Chondrocyte (in vitro differentiated cells): ENCODE measurements at places on chromosomes 7 and 10. TPM values are rescaled to one million over a fixed set of nuclear protein-coding genes. Genes with fewer than 3 reads are reported as not detected.

DNA sequence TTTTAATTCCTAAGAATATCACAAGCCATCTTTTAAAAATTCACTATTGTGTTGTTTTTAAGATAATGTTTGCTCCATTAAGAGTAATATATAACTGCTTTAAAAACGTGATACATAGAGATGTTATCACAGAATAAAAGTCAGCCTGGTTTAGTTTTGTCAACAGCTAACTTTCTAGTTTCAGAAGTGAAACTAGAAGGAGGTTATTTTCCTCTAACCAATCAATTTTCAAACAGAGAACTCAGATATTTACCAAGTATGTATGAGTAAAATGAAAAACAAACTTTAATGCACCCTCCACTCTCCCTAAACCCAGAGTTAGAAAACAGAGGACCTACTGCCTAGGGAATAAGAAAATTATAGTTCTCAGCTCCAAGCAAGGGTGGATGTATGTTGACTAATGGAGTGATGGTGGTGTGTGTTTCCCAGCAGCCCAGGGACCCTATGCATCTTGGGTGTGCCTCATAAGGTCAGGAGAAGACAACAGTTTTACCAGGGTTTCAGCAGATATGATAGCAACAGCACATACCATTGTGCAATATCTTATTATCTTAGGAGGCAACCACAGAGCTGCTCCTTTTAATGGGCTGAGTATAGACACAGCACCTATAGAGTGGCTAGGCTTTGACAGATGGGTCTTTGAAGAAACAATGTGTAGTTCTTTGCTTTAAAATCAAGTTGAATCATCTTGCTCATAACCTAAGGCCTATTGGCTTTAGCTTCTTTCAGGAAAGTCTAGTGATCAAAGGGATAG is 58.4 kb downstream of the PTPRZ1 start:
- no peak for DNase-seq
- H3K36me3 ChIP-seq, result no peaks in the 10 kb centered on the region
- no peak overlapping the region for H3K27ac ChIP-seq

DNA sequence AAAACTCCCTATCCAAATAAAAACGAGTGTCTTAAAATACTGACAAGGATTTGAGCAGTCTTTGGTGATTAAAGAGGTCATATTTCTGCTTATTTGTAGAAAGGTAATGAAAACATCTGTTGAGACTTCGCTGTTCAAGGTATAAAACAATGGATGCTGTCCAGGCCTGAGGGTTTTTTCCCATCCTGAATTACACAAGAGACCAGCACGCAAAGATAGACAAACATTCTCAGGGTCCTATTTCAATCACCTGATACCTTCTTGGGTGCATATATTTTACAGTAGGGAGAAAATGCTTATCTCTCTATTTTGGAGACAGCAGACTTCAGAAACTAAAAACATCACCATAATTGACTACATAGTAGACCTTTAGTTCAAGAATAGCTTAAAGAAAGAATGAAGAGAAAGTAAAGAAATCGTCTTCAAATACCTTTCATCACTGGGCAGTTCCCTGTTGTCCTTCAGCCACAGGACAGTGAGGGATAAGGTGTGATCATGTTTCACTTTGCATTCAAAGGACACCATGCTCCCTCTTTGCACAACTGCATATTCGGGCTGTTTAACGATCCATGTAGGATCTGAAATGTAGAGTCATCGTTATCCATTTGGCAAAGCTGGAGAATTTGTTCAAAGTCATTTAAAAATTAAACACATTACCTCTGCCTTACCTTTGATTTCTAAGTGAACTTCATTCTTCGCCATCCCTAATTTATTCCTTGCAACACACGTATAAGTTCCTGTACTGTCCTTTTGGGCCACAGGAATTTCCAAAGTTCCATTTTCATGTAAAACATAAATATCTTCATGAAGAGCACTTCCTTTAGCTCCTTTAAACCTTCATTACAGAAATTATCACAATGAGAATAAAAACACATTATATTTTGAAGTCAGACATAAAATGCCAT is 63.7 kb upstream of the LAMB4 start:
- H3K27ac ChIP-seq, result no peak overlapping the region
- no peaks in the 10 kb centered on the region for H3K27me3 ChIP-seq
- H3K4me1 ChIP-seq, result peaks cover 5% of the 10 kb centered on the region
- H3K4me3 ChIP-seq, result no peak overlapping the region

DNA sequence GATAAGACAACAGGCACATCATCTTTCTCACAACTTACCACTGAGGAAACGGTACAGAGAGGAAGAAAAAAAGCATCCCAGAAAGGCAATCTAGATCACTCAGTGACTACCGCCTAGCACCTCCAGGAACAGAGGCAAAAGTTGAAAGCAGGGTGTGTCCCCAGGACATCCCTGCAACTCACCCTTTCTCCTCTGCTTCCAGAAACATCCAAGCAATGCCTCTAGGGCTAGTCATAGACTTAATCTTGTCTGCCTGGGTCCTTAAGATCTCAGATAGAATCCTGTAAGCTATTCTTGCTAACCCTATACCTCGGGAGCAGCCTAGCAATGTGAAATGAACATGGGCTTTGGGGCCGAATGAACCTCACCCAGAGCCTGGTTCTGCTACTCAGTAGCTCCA is 18.8 kb upstream of the PDCD4 start:
- no peaks in the 10 kb centered on the region for H3K27me3 ChIP-seq
- peaks cover 9% of the 10 kb centered on the region for H3K4me1 ChIP-seq
- no peaks in the 10 kb centered on the region for H3K36me3 ChIP-seq
- no peak for DNase-seq
- H3K27ac ChIP-seq, result no peak overlapping the region

DNA sequence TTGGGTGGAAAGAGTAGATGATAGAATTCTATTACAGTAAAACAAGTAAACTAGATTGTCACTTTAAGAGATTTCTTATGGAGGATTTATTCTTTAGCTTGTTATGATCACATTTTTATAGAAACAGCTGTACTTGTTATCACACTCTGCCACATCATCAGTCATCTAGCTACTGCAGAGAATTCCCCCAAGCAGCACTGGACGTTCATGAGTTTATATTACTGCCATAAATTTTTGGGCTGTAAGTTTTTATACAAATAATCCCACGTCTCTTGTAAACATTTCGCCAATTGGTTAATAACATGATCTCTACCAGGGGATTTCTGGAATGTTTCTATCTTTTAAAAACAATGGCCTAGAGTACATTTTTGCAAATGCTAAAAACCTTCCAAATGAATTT is 238.8 kb downstream of the POLR1F start:
- no peak for DNase-seq
- H3K36me3 ChIP-seq, result no peaks in the 10 kb centered on the region
- peaks cover 7% of the 10 kb centered on the region for H3K4me1 ChIP-seq
- H3K27me3 ChIP-seq, result no peaks in the 10 kb centered on the region
- H3K27ac ChIP-seq, result no peak overlapping the region

GRCh38 chr10:88389456-88389855 is 193.7 kb downstream of the RNLS start:
- no peak overlapping the region for H3K4me3 ChIP-seq
- no peak for DNase-seq
- H3K36me3 ChIP-seq, result no peaks in the 10 kb centered on the region
- H3K4me1 ChIP-seq, result no peaks in the 10 kb centered on the region
- no peaks in the 10 kb centered on the region for H3K27me3 ChIP-seq

GRCh38 chr7:2295936-2296620 is 18.2 kb downstream of the SNX8 start:
- no peak overlapping the region for H3K4me3 ChIP-seq
- H3K36me3 ChIP-seq, result no peaks in the 10 kb centered on the region
- no peak for DNase-seq
- H3K4me1 ChIP-seq, result peaks cover 27% of the 10 kb centered on the region

GRCh38 chr7:55020466-55020871 is 1.7 kb downstream of the EGFR start:
- no peak overlapping the region for H3K27ac ChIP-seq
- no peak for DNase-seq
- H3K4me1 ChIP-seq, result peaks cover 44% of the 10 kb centered on the region
- peak overlapping the region; percentile 70 for H3K4me3 ChIP-seq
- peaks cover 2% of the 10 kb centered on the region for H3K36me3 ChIP-seq

- peak overlapping the region; percentile 66 for H3K4me3 ChIP-seq
- no peaks in the 10 kb centered on the region for H3K27me3 ChIP-seq
- H3K36me3 ChIP-seq, result no peaks in the 10 kb centered on the region
These were observed 79.0 kb upstream of the PLXNA4 start for GRCh38 chr7:132655131-132655727.

DNA sequence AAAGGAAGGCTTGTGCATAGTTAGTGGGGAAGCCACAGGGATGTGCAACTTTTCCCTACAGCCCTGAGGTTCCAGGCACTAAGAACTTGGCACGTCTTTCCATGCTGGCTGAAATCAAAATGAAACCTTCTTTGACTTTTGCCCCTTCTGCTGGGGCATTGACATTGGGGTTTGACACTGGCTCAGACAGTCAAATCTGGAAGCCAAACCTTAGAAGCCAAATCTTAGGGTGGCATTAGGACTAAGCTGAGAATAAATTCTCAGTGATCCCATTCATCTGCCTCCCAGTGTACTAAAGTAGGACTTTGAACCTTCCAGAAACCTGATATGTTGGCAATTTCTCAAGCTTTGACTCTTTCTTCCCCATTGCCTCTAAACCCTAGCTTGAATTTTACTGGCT is 31.3 kb upstream of the INSYN2A start:
- DNase-seq, result no peak
- H3K27ac ChIP-seq, result no peak overlapping the region
- peaks cover 3% of the 10 kb centered on the region for H3K36me3 ChIP-seq
- no peaks in the 10 kb centered on the region for H3K4me1 ChIP-seq

- H3K36me3 ChIP-seq, result peaks cover 2% of the 10 kb centered on the region
- peaks cover 11% of the 10 kb centered on the region for H3K27me3 ChIP-seq
- peaks cover 10% of the 10 kb centered on the region for H3K4me1 ChIP-seq
- H3K4me3 ChIP-seq, result no peak overlapping the region
- no peak overlapping the region for H3K27ac ChIP-seq
These were observed 152.6 kb downstream of the SLC16A9 start for GRCh38 chr10:59557052-59557451.

DNA sequence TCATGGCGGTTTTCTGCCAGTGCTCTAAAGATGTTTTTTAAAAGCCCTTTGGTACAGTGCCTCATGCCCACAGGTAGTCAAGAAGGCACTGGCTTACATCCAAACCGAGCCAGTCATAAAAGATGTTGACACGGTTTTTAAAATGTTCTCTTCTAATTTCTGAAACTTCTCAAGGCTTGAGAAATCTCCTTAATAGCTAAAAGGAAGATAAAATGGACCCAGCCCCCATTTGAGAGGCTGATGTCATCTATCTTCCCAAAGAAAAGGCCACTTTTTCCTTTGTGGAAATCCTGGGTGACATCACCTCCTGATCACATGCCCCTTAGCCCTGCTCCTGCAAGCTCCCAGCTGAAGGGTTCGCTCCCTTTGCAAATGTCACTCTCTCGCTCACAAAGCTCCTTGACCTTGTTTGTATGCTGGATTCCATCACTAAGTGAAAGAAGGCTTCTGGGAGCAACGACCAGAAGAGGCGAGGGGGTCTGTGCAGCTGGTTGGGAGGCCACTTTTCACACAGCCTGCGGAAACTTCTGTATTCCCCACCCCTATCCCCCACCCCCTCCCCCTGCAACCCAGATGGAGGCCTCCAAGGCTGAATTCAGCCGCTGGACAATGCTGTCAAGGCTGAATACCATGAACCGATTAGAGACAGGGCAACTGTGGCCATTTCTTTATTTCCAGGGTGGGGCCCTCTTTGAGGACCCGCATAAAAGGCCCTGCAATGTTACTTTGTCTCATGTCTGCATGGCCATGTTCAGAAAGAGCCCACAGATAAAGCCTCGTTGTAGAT is 122.8 kb downstream of the CUBN start:
- no peak overlapping the region for H3K4me3 ChIP-seq
- H3K27ac ChIP-seq, result peak overlapping the region; percentile 57
- H3K4me1 ChIP-seq, result peaks cover 67% of the 10 kb centered on the region
- no peaks in the 10 kb centered on the region for H3K36me3 ChIP-seq
- H3K27me3 ChIP-seq, result no peaks in the 10 kb centered on the region
- no peak for DNase-seq

GRCh38 chr7:56811081-56811480 is 321.2 kb downstream of the ZNF479 start:
- no peak for DNase-seq
- no peaks in the 10 kb centered on the region for H3K4me1 ChIP-seq
- no peaks in the 10 kb centered on the region for H3K27me3 ChIP-seq
- H3K27ac ChIP-seq, result no peak overlapping the region
- H3K4me3 ChIP-seq, result no peak overlapping the region

- H3K4me1 ChIP-seq, result no peaks in the 10 kb centered on the region
- peaks cover 13% of the 10 kb centered on the region for H3K27me3 ChIP-seq
- H3K27ac ChIP-seq, result no peak overlapping the region
- H3K36me3 ChIP-seq, result no peaks in the 10 kb centered on the region
- no peak for DNase-seq
- no peak overlapping the region for H3K4me3 ChIP-seq
These were observed 18.3 kb downstream of the CLEC2L start for GRCh38 chr7:139541600-139542307.

DNA sequence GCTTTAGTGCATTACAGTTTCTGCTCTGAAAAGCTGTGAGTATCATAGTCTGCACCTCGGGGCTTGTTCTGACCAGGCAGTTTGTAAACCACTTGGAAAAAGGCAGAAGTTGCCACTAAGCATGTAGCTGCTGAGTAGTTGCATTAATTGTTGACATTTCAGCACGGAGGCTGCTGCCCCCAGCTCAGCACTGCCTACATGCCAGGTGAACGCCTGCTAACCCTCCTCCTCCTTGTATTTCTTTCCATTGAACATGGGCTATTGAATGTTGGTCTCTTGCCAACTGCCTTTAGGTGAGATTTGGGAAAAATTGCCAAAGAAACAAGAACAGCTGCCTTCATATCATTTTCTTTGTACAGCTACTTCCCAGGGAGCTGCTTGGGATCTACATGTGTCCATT is 164.2 kb downstream of the RAPGEF5 start:
- H3K36me3 ChIP-seq, result no peaks in the 10 kb centered on the region
- H3K4me3 ChIP-seq, result peak overlapping the region; percentile 70
- H3K4me1 ChIP-seq, result peaks cover 13% of the 10 kb centered on the region
- peaks cover 2% of the 10 kb centered on the region for H3K27me3 ChIP-seq

- peaks cover 67% of the 10 kb centered on the region for H3K27me3 ChIP-seq
- H3K27ac ChIP-seq, result no peak overlapping the region
- H3K4me3 ChIP-seq, result no peak overlapping the region
- peaks cover 7% of the 10 kb centered on the region for H3K4me1 ChIP-seq
- DNase-seq, result peak; percentile 93
- no peaks in the 10 kb centered on the region for H3K36me3 ChIP-seq
These were observed 348.9 kb downstream of the DNAJB6 start for GRCh38 chr7:157685430-157686284.

GRCh38 chr7:33050535-33051318 is 11.8 kb downstream of the NT5C3A start:
- H3K36me3 ChIP-seq, result no peaks in the 10 kb centered on the region
- H3K4me3 ChIP-seq, result no peak overlapping the region
- no peaks in the 10 kb centered on the region for H3K4me1 ChIP-seq
- DNase-seq, result no peak
- H3K27me3 ChIP-seq, result no peaks in the 10 kb centered on the region

GRCh38 chr10:12727832-12728215 is 273.7 kb downstream of the CCDC3 start:
- no peaks in the 10 kb centered on the region for H3K27me3 ChIP-seq
- H3K36me3 ChIP-seq, result peaks cover under 1% of the 10 kb centered on the region
- H3K4me1 ChIP-seq, result peaks cover 17% of the 10 kb centered on the region
- DNase-seq, result no peak

OR2A1 gene
- total RNA-seq, result not detected in 3 replicates

C10orf71 gene
- not detected in 3 replicates for total RNA-seq

IFIT2 gene
- total RNA-seq, result 3.0 to 3.8 TPM (median 3.3 TPM) in 3 replicates

RNF32 gene
- 0.52 to 1.9 TPM (median 1.2 TPM) in 3 replicates for total RNA-seq

EBF3 gene
- total RNA-seq, result 2.2 TPM in 1 of 3 replicates, not detected in the others

NFE2L3 gene
- 0.17 to 0.79 TPM (median 0.52 TPM) in 3 replicates for total RNA-seq

PDK4 gene
- 1.9 to 8.6 TPM (median 7.3 TPM) in 3 replicates for total RNA-seq

MAPK8 gene
- 37.8 to 43.4 TPM (median 41.4 TPM) in 3 replicates for total RNA-seq
